ENCODE measurements at places on chromosomes 3 and 15.

- DNase-seq, result no peak
Observed at GRCh38 chr3:136835813-136836510, 17.0 kb downstream of the SLC35G2 start.

DNA sequence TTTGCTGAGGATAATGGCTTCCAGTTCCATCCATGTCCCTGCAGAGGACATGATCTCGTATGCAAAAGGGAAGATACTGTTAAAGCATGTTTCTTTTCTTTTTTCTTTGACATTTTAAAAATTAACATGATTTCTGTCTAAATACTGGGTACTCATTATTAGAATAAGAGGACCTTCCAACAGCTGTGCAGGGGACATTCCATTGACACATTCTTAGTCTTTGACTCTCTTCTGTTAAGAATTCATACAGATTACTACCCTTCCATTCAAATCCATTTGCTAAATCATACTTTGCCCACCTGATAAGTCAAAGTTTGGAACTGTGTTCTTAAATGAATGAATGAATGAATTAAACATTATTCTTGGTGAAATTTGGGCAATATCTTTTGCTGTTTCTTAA, 5.1 kb upstream of the CP start:
- no peak for DNase-seq

DNA sequence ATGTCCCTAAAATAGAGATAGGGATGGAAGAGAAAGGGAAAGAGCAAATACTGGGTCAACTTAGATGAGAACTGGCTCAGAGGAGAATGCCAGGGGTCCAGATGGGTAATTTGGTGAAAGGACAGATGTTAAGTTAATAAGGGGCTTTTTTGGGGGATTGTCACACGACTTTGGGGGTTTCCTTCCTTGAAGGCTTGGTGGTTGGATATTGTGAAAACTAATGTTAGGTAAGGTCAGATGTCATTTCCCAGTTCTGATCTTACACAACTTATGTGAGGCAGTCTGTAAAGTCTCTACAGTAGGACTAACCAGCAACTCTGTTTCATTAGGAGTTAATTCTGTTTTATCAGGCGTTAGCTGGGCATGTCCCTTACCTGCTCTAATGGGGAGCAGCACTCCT, 231.1 kb downstream of the NR2F2 start:
- DNase-seq, result no peak

GRCh38 chr15:98823012-98823458, 174.7 kb downstream of the IGF1R start:
- no peak for DNase-seq

GRCh38 chr15:51621936-51622603, 501 bp downstream of the DMXL2 start:
- DNase-seq, result no peak

- DNase-seq, result no peak
Observed at GRCh38 chr3:178964551-178964950, 107.1 kb downstream of the ZMAT3 start.

DNA sequence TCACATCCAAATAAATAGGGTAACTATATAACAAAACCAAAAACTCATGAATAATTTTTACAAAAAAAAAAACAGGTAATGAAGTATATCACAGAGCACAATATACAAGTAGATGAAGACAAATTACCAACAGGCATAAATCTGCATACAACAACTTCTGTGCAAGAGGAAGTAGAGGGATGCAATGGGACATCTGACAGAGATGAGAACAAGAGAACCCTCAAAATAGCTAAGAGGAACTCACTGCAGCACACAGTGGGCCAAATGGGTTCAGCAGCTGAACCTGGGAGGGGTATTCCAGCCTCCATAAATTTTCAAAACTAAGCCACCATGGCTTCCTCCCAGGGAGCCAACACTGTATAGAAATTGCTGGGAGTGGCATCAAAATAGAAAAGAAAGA, 9.6 kb upstream of the BTLA start:
- DNase-seq, result no peak

- no peak for DNase-seq
Observed at GRCh38 chr3:151962352-151962751, 88.9 kb downstream of the SUCNR1 start.

- no peak for DNase-seq
Observed at GRCh38 chr3:12935023-12935860, 93.9 kb upstream of the RPL32 start.

DNA sequence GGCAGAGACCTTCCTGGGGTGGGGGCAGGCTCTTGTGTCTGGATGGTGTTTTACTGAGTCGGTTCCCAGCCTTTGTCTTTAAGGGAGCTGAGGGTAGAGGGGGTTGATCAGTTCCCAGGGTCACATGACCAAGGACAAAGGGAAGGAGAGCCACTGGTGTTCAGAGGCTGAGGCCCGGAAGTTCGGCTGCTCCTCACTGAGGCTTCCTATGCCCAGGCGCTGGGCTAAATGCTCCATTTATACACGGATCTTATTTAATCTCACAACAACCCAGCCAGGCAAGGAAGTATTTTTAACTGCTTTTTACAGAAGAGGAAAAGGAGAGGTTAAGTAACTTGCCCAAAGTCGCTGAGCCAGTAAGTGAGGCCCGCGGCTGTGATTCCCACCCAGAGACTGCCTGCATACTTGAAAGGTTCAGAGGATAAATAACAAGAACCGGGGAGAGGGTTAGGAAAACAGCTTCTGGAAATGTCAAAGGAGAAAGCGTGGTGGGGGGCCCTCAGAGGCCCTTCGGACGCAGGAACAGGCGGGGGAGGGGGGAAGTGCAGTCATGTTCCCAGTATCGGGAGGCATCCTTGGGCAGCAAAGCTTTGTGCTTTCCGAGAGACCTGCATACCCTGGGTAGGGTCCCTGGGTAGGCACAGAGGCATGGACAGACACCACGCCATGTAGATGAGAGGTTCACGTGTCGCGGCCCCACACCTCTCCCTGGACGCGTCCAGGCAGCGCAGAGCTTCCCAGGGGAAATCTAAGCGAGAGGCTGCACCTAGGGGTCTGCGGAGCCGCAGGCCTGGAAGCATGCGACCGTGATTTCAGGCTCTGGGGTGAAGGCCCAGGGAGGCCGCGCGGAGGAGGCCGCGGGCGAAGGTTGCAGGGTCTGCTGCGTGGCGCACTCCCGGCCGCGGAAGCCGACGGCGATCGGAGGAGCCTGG, 21.3 kb downstream of the EPHB3 start:
- DNase-seq, result no peak

GRCh38 chr3:141486496-141486745, 406 bp upstream of the RASA2 start:
- DNase-seq, result no peak
